Esophagus squamous epithelium (tissue), 5 donors: ENCODE measurements at places on chromosomes 4 and X. TPM values are rescaled to one million over a fixed set of nuclear protein-coding genes. Genes with fewer than 3 reads are reported as not detected.

- no peak for DNase-seq
Measured at GRCh38 chr4:67700116-67700737, 728 bp downstream of the UBA6 start.

DNA sequence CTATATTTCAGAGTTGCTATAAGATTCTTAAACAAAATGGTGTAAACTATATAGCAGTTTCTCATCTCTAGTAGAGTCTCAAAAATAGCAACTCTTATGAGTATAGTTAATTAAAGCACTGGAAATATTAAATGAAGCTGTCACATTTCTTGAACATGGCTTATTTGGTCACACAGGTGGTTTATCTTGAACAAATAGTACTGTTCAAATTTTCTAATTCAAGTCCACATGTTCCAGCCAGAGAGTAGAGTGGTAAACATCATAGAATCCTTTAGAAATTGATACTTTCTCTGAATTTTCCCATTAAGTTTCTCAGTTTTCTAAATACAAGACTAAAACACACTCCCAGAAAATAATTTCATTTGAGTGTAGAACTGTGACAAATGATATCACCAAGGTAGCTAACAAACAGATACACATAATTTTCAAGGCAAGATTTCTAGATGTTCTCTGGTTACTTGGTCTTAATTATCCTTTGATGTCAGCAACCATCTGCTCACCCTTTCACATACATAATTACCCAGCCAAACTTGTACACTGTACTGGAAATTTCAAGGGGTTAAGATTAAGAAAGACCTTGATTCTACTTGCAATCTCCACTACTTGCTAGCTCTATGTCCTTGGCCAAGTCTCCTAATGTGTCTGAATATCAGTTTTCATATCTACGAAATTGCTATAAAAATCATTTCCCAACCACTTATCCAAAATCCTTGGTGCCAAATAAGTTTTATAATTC, 24.3 kb upstream of the PAK3 start:
- no peak for DNase-seq

DNA sequence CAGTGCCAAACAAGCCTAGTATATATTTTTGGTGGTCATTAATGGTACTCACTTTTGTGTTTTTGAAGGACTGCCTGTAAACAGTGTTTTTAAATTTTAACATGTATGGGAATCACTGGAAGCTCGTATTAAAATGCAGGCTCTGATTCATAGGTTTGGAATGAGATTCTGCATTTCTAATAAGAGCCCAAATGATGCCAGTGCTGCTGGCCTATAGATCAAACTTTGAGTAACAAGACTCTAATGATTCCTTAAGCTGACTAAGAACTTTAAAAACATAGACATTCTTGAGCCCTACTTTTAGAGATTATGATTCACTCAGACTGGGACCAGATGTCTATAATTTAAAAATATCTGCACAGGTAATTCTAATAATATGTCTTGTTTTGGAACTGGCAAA, 823.2 kb upstream of the LCORL start:
- no peak for DNase-seq

DNA sequence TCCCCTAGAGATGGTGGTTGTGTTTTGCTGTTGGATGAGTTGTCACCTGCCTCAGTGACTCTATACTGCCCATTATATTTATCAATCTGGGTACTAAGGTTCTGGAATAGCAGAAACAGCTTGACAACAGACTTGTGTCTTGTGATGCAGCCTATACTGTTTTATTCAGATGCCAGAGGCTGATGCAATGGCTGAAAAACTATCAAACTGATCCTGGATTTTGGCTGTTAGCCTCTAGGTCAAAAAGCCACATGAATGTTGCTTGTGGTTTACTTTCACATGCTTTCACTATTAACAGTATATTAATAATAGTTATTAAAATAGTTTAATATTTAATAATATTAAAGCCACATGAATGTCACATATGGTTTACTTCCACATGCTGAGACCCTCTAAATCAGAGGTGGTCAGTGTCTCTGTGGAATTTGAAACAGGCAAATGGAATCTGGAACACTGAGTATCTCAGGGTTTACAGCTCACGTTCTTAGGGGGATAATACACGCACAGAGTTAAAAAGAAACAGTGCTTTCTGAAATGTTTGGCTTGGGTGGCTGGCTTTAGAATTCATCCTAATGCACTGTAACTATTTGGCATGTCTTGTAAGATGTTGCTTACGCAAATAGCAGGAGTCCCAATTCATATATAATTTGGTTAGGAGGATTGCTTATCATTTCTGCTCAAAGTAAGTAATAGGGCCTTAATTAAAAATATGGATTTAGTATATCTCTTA, 82.5 kb upstream of the LCORL start:
- no peak for DNase-seq

DNA sequence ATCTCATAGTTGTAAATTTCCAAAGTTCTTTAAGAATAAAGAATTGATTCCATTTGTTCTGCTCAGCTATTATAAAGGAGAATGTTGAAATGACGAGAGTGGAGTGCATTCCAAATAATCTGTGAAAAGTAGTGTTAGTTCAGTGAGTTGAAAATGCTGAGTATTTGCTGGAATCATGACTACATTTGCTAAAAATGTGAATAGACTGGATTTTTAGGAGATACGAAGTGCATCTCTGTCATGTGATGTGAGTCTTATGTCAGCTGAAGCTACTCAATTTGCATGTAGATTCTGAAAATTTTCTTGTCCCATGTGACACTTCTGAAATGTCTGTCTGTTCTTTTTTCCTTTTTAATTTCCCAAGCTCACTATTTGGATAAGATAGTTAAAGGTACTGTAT, 206.0 kb downstream of the DCTD start:
- DNase-seq = no peak

DNA sequence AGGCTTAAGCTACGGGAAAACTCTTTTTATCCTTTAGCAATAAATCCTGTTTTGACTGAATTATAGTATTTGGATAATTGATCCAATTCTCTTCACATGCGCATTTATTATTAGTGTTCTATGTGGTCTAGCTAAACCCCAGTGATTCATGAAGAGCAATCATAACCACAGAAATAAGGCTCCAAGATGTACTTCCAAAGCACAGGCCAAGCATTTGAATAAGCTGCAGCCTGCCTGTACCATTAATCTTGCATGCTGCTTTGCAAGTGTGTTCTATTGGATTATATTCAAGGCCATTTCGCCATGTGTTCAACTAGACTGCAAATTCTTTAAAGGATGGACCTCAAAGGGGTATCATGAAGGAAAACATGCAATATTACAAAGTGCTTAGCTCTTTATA, 385.2 kb upstream of the FAT1 start:
- no peak for DNase-seq

DNA sequence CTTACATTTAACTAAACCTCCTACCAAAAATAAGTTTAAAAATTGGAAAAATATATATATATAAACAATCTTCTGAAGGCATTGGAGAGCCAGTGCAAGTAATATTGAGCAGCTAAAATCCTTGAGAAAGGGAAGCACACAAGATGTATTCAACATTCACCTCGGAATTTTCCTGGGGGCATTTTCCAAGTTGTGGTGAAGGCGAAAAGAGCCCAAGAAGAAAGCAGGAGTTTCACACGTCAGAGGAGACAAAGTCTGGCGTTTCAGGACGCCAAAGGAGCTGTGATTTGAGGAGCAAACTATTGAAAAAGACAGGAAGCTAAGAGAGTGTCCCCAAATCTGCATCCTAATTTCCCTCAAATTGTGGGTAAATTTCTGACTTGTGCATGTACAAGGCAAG, 9.1 kb upstream of the GASK1B start:
- no peak for DNase-seq

DNA sequence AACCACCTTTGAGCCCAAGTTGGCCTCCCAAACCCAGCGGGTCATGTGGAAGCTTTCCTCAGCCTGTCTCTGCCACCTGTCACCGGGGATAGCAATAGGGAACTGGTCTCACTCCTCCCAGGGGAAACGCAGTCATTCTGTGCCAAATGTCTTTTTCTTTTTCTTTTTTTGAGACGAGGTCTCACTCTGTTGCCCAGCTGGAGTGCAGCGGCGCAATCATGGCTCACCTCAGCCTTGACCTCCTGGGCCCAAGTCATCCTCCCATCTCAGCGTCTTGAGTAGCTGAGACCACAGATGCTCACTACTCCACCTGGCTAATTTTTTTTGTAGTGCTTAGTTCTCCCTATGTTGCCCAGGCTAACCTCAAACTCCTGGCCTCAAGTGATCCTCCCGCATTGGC, 40.3 kb downstream of the MED28 start:
- no peak for DNase-seq

- DNase-seq = no peak
Measured at GRCh38 chr4:74158466-74159142, 686 bp downstream of the MTHFD2L start.

DNA sequence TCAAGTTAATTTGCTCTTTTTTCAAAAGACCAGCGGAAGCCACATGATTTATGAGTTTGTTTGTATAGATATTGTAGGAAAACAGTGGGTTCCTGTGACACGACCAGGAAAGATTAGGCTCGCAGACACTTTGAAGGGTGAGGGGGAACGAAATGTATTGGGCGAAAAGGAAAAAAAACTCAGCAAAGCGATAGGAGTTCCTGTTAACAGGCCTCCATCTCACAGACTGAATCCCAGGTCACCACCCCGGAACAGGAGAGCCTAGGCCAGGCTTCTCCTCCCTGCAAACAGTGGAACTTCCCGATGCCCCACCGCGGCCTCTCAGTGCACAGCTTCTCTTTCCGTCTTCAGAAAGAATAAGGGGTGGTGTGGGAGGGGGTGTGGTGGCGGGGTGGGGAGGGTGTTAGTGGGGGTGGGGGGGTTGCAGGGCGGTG, 181.8 kb upstream of the GPRIN3 start:
- DNase-seq = no peak

DNA sequence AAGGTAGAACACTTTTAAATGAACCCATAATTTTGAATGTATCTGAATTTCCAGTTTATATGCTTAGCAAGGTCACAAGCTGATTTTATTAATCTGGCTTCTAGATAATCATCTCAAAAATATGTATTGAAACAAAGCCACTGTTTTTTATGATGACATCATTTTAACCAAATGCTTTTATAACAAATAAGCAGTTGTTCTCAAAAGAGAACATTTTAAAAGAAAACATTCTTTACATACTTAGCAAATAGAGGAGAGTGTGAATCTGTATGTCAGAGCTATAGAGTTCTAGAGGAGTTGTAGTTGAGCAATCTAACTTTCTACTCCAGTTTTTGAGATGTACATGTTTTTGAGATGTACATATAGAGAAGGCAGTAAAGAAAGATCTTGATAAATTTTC, 42.5 kb downstream of the LAMP2 start:
- DNase-seq = no peak

- DNase-seq = no peak
Measured at GRCh38 chr4:41609851-41610250, 71.9 kb downstream of the LIMCH1 start.

DNA sequence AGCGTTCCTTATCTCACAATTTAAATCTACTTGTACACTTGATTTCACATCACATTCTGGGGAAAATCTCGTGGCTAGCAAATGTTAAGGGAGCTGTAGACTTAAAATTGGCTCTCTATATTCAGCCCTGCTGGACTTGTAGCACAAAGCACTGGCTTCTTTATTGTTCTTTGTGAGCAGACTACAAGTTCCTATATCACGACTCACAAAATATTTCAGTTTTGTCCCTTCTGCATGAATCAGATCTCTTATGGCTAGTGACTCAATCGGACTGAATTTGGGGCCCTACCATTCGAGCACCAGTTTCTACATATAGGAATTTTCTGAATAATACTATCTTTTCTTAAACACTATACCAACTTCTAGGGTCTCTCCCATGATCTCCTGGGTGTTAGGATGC, 390.1 kb downstream of the ADAM29 start:
- DNase-seq = no peak

DNA sequence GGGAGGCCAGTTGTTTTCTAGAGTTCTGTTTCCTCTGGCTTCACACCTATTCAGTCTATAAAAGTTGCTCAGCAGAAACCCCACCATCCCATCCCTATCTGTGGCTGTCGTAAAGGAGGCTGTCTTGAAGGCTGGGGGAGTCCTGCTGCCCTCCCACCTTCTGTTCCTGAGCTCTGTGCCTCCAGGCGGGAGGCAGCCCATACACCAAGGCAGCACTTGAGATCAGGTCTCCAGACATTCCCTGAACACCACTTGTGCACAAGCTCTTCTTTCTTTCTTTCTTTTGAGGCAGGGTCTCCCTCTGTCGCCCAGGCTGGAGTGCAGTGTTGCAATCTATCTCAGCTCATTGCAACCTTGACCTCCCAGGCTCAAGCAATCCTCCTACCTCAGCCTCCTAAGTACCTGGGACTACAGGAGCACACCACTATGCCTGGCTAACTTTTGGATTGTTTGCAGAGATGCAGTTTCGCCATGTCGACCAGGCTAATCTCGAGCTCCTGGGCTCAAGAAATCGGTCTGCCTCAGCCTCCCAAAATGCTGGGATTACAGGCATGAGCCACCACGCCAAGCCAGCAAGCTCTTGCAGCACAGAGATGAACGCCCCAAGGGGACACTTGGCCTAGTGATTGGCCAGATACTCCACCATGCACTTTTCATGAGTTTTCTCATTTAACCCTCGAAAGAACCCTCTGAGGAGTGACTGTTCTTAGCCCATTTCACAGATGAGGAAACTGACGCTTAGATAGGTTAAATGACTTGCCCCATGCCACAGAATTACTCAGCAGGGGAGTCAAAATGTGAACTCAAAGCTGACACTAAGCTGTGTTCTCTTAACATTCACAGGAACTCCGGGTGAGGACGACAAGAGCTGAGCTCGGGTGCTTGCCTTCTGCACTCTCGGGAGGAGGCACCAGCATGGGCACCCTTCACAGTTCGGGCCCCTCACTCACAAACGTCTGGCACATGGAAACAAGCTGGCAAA, 55.8 kb upstream of the ENPP6 start:
- no peak for DNase-seq

GRCh38 chr4:121765971-121766538, 1.1 kb upstream of the SMIM43 start:
- no peak for DNase-seq

- no peak for DNase-seq
Measured at GRCh38 chr4:168836490-168836889, 173.6 kb downstream of the CBR4 start.

DNA sequence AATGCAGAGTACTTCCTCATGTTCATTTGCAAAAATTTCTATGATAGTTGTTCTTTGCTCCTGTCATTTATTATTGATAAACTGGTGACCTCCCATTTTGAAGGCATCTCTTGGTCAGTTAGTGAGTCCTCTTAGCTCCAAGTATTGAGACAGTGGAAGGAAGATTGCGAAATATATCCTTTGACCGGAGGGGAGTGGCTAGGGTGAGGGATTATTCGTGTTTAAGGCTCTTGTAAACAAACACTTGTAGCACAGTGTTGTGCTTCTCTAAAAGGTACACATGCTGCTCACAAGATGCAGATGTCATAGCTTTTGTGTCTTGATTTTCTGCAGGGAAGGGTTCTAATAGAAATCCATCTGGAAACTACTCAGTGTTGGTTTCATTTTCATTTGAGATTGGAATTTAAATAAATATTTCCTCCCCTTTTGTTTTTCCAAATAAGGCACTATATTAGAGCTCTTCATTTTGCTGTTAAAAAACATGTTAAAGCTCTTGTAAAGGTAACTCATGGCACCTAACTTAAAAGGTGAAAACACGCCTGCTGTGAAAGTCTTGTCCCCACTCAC, 21.8 kb downstream of the TXLNG start:
- no peak for DNase-seq

- DNase-seq = no peak
Measured at GRCh38 chrX:41014776-41015360, 70.4 kb upstream of the USP9X start.

The MAGEA2 gene
- total RNA-seq = not detected

The SULT1B1 gene
- 0.95 TPM for total RNA-seq

The ARR3 gene
- total RNA-seq = not detected

The SMIM31 gene
- total RNA-seq = not detected

The JADE3 gene
- 3.8 TPM for total RNA-seq

The PUDP gene
- total RNA-seq = 10.4 TPM

The FHDC1 gene
- total RNA-seq = 4.5 TPM

The TSPAN7 gene
- total RNA-seq = 40.0 TPM

The CCKAR gene
- not detected for total RNA-seq

The SPANXA2 gene
- not detected for total RNA-seq
